ENCODE measurements at places on chromosomes 2 and 18. TPM values are rescaled to one million over a fixed set of nuclear protein-coding genes. Genes with fewer than 3 reads are reported as not detected.
A peak's percentile ranks its signal among the peaks of the same experiment; 100 is the strongest.

Gene CNDP1
- 9.8 TPM for total RNA-seq

Gene CNGA3
- not detected for total RNA-seq

DNA sequence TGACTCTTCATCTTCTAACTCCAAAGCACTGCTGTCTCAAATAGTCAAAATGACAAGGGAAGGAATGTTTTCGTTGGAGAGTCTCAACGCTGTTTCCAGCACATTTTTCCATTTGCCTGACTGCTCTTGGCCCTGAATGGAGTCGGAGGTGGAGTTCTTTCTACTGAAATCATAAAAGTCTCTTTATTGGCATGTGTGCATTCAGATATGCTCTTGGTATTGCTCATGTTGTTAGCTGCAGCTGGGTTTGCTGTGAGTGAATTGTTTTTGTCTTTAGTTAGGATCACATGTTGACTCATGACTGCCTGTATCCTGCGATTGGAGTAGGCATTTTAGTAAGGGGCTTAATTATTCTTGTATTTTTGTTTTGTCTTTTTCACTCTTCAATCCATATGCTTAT, 16.8 kb downstream of the TMEM17 start:
- DNase-seq = no peak

Gene TTC32
- 15.2 TPM for total RNA-seq

Gene CRYGC
- not detected for total RNA-seq

Gene IL36G
- not detected for total RNA-seq

DNA sequence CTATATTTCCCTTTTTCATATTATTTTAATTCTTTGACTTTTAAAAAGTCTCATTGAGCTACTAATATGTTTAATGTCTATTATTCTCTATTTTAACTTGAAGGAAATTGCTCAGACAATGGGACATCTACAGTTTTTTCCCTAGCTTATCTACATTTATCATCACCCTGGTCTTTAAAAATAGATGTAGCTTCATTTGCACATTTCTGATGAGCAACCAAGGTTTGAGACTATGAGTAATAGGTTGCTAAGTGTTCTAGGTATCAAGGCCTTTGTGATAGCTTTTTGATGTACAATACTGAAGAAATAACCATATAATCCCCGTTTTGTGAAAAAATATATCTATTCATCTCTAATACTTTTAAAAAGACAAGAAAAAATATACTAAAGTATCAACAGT, 47.0 kb downstream of the STAT4 start:
- DNase-seq = no peak

GRCh38 chr2:8986327-8986976, 17.0 kb downstream of the MBOAT2 start:
- no peak for DNase-seq

DNA sequence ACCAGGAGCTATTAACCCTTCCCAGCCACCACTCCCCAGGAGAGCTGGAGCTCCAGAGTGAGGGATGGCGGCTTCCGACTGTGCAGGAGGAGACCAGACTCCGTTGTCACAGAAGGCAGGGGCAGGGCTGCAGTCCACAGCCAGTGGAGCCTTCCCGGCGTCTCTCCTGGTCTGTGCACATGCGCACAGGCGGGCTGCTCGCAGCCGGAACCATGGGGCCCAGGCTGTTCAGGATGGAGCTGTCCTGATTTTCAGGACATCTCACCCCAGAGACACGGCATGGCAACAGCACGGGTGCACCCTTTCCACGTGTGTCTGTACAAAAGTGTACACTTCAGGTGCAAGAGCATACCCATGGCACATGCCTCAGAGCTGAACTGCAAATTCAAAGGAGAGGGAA, 28.9 kb downstream of the EIPR1 start:
- no peak for DNase-seq

GRCh38 chr2:144240656-144241339, 279.1 kb downstream of the ZEB2 start:
- DNase-seq = no peak

Gene ASPRV1
- total RNA-seq = 0.49 TPM

GRCh38 chr2:109239720-109240119, 110.7 kb downstream of the SH3RF3 start:
- DNase-seq = no peak

DNA sequence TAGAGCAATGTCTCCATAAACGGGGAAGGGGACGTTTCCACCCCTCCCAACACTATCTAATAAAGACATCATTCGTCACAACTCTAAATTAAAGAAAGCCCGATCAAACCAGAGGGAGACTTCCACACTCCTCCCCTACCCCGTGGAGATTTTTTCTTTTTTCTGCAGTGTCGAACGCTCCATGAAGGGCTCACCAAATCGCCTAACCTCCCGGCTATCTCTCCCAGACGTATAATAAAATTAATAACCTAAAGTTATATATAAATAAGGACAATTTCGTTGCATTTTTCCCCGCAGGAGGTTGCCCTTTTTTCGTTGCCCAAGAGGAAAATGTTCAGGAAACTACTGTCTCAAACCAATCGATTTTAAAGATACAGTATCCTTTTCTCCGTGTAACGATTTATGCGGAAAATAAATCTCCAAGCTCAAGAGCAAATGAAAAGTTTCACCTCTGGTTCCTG, 2.4 kb downstream of the EVX2 start:
- DNase-seq = no peak

DNA sequence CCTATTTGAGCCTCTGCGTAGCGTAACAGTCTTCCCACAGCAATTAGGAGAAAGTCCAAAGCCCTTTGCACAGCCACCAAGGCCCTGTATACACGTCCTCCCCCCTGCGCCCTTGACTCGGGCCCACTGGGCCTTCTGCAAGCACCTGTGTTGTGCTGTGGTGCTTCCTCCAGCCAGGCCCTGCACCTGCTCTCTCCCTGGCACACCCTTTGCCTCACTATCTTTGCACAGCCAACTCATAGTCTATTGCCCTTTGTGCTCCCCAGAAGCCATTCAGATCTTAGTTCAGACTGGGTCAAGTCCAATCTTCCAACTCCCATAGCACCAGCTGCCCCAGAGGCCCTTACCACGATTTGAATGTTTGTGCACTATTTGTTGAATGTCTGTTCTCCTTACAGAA, 271.6 kb upstream of the MGAT5 start:
- DNase-seq = no peak

Gene GALM
- total RNA-seq = 16.9 TPM

- no peak for DNase-seq
Measured at GRCh38 chr2:45046786-45047185, 37.5 kb upstream of the SIX2 start.

Gene SKOR2
- total RNA-seq = not detected

DNA sequence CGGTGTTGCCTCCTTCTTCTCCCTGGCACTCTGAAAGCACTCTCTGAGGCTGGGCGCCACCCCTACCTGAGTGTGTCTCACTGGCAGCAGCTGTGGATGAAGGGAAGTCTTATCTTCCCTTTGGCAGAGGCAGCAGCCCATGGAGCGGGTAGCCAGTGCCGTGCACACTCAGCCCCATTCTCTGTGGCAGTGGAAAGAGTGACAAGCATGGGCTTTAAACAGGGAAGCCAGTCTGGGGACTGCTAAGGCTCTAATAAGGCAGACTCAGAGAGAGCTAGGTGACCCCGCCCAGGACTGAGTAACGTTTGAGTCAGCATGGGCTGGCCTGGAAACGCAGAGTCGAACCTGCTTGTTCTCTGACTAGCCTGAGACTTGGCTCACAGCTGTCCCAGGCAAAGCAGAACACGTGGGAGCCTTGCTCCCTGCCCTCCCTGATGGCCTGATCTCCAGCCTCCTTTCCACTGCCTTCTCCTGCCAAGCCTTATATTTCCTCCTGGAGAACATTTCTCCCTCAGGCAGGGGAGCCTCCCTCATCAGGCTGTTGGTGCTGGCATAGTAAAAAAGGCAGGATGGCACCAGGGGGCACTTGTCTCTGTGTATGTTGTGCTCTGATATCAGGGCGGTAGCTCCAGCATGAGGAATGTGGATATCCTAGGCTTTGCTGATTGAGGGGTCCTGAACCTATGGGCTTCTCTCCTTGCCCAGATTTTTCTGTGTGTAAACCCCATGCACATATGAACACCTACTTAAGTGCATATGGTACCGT, 93.9 kb upstream of the LGALSL start:
- peak; percentile 93 for DNase-seq

DNA sequence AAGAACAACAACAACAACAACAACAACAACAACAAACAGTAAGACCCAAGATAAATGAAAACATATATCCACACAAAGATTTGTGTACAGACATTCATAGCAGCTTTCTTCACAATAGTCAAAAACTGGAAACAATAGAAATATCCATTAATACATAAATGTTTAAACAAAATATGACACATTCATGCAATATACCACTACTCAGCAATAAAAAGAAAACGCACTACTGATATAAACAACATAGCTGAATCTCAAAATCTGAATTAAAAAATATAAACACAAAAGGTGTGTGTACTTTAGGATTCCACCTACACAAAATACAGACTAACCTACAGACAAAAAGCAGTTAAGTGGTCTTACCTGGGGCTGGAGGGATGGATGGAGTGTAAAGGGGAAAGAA, 42.1 kb downstream of the DOK1 start:
- no peak for DNase-seq

Gene IL36RN
- total RNA-seq = 0.25 TPM

GRCh38 chr2:45441571-45441970, 169.5 kb downstream of the SRBD1 start:
- DNase-seq = no peak

DNA sequence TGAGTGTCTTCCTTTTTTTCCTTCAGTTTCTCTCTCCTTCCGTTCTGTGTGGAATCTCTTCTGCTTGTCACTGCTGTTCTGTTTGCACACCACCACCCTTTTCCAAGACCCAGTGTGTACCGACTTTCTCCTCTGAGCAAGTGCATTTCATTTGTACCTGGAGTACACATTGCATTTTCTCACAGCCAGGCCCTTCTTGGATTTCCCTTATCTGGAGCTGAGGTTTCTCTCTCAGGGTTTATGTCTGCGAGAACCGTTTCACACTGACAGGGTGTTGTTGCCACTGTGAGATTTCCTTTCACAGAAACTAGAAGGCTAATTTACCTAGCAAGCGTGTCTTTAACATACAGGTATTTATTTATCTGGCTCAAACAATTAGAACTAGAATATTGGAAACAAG, 26.2 kb downstream of the NCOA1 start:
- no peak for DNase-seq

DNA sequence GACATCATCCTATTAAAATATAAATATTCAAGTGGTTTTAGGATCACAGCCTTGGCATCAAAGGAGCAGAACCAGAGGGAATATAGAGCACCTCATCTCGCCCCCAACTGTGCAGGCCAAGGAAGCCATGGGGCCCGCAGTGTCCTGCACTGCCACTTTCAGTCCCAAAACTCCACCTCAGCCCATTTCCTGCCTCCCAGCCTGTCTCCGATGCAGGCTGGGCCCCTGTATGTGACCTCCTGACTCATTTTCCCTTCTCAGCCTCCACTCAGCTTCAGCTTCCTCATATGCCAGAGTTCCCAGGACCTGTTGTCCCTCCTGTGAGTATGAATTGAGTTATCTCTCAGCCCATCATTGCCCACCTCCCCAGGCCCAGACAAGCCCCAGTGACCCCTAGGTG, 72.9 kb upstream of the GLI2 start:
- peak; percentile 61 for DNase-seq

DNA sequence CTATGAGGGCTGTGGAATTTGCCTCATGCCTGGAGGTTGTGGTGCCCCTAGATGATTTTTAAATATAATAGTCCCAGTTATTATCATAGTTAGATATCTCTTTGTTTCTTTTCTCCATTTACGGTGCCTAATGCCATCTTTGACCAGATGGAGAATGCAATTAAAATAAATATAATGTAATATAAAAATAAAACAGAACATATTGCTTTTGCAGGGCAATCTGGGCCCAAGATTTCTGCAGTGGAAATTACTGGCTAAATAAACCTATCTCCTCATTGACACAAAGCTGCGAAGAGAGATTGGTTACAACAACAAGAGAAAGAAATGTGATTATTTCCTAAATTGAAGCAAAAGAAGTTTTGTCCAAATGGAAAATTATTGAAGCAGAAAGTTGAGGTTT, 51.8 kb downstream of the CPO start:
- no peak for DNase-seq

Gene CACNB4
- total RNA-seq = 4.9 TPM

- no peak for DNase-seq
Measured at GRCh38 chr2:239264838-239265651, 135.8 kb downstream of the HDAC4 start.

DNA sequence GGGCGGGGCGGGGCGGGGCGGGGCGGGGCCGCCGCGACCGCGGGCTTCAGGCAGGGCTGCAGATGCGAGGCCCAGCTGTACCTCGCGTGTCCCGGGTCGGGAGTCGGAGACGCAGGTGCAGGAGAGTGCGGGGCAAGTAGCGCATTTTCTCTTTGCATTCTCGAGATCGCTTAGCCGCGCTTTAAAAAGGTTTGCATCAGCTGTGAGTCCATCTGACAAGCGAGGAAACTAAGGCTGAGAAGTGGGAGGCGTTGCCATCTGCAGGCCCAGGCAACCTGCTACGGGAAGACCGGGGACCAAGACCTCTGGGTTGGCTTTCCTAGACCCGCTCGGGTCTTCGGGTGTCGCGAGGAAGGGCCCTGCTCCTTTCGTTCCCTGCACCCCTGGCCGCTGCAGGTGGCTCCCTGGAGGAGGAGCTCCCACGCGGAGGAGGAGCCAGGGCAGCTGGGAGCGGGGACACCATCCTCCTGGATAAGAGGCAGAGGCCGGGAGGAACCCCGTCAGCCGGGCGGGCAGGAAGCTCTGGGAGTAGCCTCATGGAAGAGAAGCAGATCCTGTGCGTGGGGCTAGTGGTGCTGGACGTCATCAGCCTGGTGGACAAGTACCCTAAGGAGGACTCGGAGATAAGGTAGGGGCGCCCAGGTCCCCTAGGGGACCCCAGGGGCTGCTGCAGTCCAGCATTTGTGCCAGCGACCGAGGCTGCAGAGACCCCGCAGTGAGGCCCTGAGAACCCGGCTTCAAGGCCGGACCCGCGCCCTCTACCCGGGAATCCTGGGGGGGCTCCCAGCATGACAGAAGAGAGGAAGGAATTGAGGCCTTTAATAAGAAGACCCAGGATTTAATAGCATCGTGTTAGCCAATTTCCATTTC, at the start of gene KHK:
KHK (plus strand) TSS at position 49 of the 870 bp plus-strand sequence; CDS start at position 537, 488 bp downstream.
- no peak for DNase-seq

Gene CAPN14
- total RNA-seq = 4.7 TPM

GRCh38 chr2:175206866-175207265, 25.4 kb upstream of the ATP5MC3 start:
- DNase-seq = no peak

Gene DQX1
- total RNA-seq = 9.6 TPM

DNA sequence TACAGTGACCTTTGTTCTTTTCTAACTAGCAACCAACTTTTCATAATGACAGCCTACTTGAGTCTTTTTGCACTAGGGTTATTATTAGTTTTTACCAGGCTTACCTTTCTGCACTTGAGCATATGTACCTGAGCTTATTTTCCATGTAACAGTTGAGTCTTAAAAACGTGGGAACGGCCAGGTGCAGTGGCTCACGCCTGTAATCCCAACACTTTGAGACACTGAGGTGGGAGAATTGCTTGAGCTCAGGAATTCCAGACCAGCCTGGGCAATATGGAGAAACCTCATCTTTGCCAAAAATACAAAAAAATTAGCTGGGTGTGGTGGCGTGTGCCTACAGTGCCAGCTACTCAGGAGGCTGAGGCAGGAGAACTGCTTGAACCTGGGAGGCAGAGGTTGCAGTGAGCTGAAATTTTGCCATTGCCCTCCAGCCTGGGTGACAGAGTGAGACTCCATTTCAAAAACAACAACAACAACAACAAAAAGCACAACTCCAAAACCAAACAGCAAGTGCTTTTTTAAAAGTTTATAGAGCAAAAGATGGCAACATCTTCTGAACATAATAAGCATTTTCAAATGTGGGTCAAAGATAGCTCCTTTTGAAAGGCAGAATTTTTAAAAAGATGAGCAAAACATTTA, 57.1 kb upstream of the CD28 start:
- no peak for DNase-seq

GRCh38 chr18:33733376-33733775, 155.4 kb downstream of the ASXL3 start:
- no peak for DNase-seq
